ENCODE measurements at places on chromosomes 3 and 15.
A peak's percentile ranks its signal among the peaks of the same experiment; 100 is the strongest.

GRCh38 chr3:143810953-143811265, 37.4 kb downstream of the SLC9A9 start:
- DNase-seq: no peak

- no peak for DNase-seq
Measured at GRCh38 chr3:145721273-145721805, 439.6 kb downstream of the PLOD2 start.

GRCh38 chr15:72671525-72671924, 14.5 kb downstream of the HIGD2B start:
- DNase-seq: no peak

GRCh38 chr15:65192016-65192415, 6.9 kb upstream of the CLPX start:
- no peak for DNase-seq

- no peak for DNase-seq
Measured at GRCh38 chr15:75650908-75651809, 3.4 kb downstream of the SNX33 start.

DNA sequence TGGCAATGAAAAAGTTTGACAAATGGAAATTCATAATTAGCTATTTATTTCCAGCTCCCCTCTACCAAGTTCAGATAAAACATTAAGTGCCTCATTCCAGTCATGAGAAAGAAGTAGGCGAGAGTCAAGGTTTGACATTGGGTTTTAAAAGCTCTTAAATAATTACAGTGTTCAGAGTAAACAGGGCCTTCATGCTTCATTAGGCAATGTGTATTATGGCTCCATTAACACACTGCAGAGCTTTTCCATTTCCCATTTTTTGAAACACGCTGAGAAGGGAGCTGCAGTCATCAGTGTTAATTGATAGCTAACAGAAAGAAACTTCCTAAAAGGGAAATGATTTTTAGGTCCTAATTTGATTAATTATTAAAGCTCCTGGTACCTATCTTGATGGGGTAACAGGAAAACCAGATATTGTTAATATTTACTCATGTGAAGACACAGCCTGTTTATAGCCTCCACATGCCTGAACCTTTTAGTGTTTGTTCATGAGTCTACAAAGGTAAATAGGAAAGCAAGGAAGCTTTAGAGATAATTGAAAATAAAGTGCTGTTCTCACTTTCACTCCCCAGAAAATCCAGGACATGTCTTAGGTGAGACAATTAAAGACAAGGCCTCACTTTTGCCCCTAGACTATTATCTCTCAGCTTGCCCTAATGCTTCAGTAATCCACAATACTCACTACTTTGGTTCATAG, 28.7 kb downstream of the SST start:
- DNase-seq: no peak

DNA sequence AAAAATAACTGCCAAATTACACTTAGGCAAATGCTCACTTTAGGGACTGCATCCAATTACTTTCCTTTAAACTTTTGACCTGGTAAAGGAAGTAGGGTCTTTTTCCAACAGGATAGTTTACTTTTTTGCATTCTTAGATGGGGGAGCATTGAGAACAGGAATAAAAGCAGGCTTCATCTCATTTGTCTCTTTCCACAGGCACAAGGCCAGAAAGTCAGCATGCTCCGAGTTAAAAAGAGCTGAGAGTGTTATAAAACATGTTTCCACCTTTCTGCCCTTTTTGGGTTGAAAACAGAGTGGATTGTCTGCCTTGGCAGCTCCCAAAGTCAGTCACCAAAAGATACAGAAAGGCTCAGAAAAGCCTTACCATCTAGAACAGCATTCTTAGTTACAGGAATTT, 404.9 kb upstream of the ALCAM start:
- DNase-seq: no peak

- no peak for DNase-seq
Measured at GRCh38 chr3:142602619-142603385, 6.6 kb downstream of the PLS1 start.

- DNase-seq: no peak
Measured at GRCh38 chr3:31035681-31036080, 141.2 kb upstream of the GADL1 start.

DNA sequence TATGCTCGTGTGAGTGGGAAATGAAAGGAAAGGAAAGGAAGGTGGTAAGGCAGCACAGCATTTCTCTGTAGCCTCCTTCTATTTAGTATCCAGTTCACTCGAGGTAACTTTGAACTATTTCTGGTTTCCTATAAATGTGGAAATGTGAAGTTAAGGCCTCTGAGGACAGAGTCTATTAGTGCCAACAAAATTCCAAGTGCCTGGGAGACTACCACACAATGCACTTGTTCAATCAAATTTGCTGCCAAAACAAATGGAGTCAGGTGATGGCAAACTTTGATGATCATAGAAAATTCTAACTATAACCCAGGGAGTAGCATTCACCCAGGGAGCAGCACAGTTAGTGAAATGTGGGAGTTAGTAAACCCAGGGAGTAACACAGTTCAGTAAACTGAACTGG, 155.1 kb downstream of the ALCAM start:
- no peak for DNase-seq

- DNase-seq: no peak
Measured at GRCh38 chr3:100561459-100562158, 47.8 kb upstream of the ADGRG7 start.

DNA sequence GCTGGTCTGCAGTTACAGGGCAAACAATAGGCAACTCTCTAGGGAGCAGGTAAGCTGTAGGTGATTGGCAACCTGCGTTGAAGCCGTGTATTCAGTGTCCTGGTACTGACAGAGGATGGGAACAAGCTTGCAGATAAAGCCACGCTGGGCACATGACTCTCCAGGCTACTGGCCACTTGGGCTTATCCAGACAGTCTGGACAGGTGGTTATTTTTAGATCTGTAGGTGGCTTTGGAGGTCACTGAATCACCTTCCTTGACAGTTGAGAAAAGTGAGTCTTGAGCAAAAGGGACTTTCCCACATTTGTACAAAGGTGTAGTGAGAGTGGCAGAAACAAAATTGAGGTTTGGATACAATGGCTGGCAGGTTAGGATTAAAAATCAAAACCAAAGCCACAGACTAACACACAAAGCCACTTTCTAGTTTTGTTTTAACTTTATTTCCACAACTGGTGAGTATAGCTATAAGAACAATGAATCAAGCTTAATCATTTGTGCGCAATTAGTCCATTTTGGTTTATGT, 22.3 kb upstream of the IL1RAP start:
- peak; percentile 26 for DNase-seq

DNA sequence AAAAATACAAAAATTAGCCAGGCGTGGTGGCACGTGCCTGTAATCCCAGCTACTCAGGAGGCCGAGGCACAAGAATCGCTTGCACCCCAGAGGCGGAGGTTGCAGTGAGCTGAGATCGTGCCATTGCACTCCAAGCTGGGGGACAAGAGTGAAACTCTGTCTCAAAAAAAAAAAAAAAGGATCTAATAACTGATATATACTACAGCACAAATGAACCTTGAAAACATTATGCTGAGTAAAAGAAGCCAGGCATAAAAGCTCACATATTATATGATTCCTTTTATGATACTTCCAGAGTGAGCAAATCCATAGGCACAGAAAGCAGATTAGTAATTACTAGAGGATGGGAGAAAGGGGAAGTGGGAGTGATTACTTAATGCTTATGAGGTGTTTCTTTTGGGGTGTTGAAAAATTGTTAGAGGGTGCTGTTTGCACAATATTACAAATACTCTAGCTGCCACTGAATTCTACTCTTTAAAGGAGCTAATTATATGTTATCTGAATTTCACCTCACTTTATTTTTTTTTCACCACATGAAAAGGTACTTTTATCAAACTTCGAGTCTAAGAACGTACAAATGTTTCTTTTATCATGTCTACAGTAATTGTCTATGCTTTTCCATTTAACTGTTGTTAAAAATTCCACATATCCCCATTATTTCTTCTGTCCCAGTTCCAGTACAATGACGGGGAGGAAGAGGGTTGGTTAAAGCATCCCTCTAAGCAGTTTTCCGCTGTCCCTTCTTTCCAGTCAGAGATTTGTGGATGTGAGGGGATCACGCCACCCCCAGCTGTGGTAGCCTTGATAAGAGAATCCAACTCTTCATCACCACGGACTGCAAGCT, 77.7 kb upstream of the FAM174B start:
- DNase-seq: no peak

GRCh38 chr15:45087513-45087912, 26.5 kb downstream of the DUOX2 start:
- no peak for DNase-seq

GRCh38 chr3:80688814-80689213, 921.0 kb upstream of the ROBO1 start:
- DNase-seq: no peak

GRCh38 chr3:27228805-27229204, 140.4 kb downstream of the NEK10 start:
- no peak for DNase-seq

- DNase-seq: no peak
Measured at GRCh38 chr15:81015621-81016488, 15.1 kb downstream of the TLNRD1 start.

GRCh38 chr15:89376388-89376787, 41.8 kb upstream of the POLG start:
- no peak for DNase-seq

- no peak for DNase-seq
Measured at GRCh38 chr3:52407779-52408178, 37.1 kb downstream of the SEMA3G start.

- no peak for DNase-seq
Measured at GRCh38 chr3:132660811-132661070, 612 bp downstream of the UBA5 start.
